ENCODE measurements at places on chromosomes 3 and 15.
A peak's percentile ranks its signal among the peaks of the same experiment; 100 is the strongest.

DNA sequence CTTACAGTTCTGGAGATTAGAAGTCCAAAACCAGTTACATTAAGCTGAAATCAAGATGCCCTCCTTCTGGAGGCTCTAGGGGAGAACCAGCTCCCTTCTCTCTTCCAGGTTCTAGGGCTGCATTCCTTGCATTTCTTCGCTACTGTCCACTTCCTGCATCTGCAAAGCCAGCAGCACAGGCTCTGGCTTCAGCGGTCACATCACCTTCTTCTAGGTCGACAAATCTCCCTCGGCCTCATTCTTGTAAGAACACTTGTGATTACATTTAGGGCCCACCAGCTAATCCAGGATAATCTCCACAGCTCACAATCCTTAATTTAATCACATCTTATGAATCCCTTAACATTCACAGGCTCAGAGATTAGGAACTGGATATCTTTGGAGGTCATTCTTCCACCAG is 73.8 kb downstream of the MINAR1 start:
- no peak for DNase-seq

GRCh38 chr3:13519006-13519791 is 29.7 kb upstream of the FBLN2 start:
- no peak for DNase-seq

GRCh38 chr3:151908399-151908798 is 35.0 kb downstream of the SUCNR1 start:
- no peak for DNase-seq

DNA sequence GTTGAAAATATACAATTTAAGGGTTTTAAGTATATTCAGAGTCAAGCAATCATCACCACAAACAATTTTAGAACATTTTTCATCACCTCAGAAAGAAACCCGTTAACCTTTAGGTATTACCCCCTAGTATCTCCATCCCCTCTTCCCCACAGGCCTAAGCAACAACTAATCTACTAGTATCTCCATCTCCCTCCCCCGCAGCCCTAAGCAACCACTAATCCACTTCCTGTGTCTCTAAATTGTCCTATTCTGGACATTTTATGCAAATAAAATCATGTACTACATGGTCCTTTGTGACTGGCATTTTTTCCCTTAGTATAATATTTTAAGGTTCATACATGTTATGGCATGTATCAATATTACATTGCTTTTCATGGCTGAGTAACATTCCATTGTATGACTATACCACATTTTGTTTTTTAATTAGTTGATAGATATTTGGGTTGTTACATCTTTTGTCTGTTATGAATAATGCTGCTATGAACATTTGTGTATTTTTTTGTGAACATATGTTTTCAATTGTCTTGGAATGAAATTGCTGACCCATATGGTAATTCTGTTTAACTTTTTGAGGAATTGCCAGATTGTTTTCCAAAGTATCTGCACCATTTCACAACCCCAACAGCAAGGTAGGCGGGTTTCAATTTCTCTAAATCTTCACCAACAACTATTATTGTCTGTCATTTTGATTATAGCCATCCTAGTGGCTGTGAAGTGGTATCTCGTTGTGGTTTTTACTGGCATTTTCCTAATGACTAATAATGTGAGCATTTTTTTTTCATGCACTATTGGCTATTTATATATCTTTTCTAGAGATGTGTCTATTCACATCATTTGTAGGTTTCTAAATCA is 215.6 kb upstream of the CD96 start:
- no peak for DNase-seq

DNA sequence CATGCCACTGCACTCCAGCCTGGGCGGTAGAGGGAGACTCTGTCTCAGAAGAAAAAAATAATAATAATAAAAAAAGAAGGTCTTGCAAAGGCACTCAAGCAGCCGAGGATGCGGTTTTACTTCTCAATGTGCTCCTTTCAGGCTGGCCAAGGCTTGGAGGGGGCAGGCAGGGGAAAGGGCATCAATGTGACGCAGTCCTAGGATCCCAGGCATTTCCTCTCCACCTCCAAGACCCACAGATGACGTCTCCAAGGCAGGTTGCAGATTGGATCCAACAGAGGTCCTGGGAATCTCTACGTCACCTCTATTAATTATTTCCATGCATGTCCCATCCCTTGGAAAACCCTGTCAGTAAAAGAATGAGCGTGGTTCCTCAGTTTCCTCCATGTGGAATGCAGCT is 56.2 kb downstream of the FAM43A start:
- DNase-seq, result no peak

- peak; percentile 51 for DNase-seq
Measured at GRCh38 chr15:101539492-101539891, 50.0 kb upstream of the PCSK6 start.

- no peak for DNase-seq
Measured at GRCh38 chr15:41870689-41871081, 23.2 kb downstream of the SPTBN5 start.

- no peak for DNase-seq
Measured at GRCh38 chr3:50316657-50317242, 5.8 kb downstream of the HYAL2 start.

DNA sequence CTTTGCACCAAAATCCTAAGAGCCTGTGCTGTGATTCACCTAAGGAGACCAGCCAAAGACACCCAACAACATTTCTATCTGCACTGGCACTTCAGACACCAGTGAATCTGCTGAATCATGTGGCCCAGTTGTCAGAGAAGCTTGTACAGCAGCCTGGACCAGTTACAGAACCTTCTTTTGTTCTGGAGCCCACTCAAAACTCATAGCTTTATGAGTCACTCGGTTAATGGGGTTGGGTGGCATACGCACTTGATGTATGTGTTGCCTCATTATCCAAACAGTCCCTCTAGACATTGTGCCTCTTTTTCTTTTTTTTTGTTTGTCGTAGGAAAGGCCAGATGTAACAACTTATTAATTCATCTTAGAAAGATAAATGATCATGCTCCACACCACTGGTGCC is 25.6 kb upstream of the GOLGA6L2 start:
- no peak for DNase-seq

GRCh38 chr15:67070150-67070549 is 4.7 kb downstream of the SMAD3 start:
- DNase-seq, result no peak

DNA sequence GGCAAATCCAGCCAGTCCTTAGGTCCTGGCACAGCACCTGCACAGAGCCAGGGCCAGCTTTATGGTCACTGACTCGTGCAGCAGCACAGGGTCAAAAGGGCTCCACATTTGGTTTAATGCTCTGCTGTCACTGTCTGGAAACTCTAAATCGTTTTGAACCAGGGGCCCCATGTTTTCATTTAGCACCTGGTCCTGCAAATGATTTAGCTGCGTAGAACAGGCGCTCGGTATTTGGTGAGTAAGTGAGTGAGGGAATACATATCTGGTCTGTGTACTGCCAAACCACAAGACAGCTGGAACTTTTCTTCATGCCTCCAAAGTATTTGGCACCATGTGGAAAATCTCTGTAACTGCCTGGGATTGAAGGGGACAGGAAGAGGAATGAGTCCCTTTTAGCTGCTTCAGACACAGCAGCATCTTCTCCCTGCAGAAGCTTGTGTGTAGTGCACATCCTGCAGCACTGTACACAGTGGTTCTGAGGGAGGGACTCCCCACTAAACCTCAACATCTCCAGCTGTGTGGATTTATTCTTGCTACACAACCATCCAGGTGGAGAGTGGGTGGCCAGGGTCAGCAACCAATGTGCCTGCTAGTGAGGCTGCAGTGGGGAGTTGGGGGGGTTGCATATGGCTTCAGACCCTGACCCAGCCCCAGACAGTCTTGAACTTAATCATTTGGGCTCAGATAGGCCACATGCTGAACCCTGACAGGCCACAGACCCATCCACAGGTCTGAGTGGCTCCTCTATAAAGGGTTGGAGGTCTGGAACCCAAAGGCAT is 1.1 kb downstream of the SH2D7 start:
- DNase-seq, result peak; percentile 74

DNA sequence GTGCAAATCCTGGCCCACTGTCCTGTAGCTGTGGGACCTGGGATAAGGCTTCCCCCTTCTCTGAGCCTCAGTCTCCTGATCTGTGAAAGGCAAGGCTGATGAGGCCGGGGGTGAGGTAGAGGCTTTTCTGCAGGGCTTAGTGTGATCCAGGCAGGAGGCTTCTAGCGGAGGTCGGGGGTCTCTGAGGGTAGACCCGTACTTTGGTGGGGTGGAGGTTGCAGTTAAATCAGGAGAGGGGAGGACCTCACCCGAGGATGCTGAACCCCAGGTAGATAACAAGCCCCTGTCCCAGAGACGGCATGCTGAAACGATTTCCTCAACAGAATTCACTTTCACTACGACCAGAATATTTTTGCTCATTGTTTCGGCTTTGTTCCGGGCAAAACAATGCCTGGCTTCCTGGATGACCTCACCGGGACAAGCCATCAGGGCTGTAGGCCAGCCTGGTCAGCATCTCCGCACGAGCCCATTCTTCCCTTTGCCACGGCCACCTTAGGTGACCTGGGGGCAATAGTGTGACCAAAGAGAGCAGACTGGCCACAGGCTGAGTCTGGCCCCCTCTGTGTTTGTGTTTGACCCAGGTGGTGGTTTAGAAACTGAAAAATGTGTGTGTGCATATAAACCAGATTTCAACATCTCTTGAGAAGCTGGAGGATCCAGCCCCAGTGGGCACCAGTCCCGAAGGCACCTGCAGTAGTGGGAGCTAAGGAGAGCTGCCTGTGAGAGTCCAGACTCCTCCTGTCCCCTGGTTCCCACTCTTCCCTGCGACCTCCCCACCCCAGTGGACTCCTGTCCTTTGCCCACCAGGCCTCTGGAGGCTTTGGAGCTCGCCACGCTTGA is 33.0 kb downstream of the SLC6A6 start:
- DNase-seq, result no peak

- DNase-seq, result peak; percentile 54
Measured at GRCh38 chr3:141065841-141066805, 15.0 kb downstream of the SPSB4 start.

- peak; percentile 73 for DNase-seq
Measured at GRCh38 chr3:49803465-49804140, 542 bp downstream of the INKA1 start.

DNA sequence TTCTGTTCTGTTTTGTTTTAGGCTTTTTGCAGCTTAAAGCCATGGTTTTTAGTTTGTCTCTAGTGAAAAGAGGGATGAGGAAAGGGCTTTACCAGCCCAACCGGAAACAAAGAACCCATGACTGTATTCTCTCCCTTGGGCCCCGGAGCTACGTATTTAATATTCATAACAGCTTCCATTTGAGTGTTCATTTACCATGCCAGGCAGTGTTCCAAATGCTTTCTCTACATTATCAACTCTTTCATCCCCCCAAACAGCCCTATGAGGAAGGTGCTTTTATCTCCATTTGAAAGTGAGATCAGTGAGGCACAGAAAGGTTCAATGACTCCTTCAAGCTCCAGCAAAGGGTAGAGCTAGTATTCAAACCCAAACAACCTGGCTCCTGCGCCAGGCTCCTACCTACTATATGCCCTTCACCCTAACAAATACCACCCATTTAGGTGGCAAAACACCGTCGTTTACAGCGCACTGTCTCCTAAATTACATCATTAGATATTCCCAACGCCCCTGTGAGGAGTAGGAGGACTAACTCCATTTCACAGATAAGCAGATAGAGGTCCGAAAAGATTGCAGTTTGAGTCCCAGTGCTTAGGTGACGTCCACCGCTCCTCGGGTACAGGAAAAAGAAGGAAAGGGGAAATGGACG is 27.9 kb downstream of the GTPBP8 start:
- DNase-seq, result no peak

DNA sequence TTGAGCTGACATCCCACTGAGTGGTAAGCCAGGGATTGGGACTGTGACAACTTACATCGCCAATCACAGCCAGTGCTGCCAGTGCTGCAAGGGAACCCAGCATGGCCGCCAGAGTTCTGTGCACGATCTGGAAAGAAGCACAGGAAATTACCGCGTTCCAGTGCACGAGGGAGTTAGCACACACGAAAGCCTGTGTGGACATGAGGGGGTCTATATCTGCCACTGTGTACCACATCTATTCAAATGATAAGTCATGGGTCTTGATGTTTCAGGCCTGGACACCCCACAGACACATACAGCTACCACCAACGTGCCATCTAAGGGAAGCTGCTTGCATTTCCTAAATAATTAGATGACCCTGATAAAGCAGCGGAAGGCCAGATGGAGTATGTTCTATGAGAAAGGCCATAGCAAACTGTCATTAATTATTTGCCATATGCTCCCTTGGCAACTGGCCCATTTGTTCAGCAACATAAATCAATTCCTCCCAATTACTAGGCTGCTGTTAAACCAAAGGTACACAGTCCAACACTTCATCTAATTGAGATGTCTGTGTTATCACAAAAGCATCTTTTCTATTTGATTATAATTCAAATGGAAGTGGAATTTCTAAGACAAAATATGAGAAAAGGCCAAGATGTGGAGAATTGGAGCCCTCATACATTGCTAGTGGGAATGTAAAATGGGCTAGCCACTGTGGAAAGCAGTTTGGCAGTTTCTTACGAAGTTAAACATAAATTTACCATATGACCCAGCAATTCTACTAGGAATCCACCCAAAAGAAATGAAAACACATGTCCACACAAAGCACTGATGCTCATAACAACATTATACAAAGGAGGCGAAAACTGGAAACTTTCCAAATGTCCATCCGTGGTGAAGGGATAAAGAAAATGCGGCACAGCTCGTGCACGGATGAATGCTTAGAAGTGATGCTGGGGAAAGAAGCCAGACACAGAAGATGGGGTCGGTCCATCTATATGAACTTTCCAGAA is 108.3 kb downstream of the OCA2 start:
- no peak for DNase-seq

- no peak for DNase-seq
Measured at GRCh38 chr3:134279466-134279865, 28.8 kb upstream of the RYK start.

DNA sequence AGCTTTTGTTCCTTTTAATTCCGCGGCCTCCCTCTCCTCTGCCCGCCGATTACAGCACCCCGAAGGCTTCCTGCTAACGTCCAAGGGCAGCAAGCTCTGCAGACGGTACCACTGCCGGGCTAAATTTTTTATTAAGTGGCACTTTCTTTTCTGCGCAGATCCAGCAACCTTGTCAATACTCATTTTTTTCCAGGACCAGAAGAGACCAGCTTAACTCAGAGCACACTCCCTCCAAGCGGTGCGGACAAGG is 542 bp upstream of the MEIS2 start:
- DNase-seq, result no peak

DNA sequence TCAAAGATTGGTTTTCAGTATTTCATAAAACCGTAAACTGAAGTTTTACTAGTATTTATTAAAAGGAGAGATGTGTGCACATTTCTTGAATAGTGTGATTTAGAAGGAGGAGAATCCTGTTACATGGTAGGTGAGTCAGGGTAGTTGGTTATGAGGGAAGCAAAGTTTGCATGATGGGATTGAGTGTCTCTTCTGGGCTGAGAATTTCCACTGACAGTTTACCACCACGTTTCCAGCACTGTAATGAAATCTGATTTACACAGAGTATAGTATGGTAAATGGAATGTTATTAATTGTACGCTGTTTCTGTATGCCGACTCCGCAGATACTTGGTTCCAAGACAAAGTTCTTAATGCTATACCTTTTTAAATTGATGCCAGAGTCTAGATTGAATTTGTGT is 1.6 kb downstream of the NECTIN3 start:
- no peak for DNase-seq
